GM12864 (cell line): ENCODE measurements at places on chromosomes 1 and 21.

DNA sequence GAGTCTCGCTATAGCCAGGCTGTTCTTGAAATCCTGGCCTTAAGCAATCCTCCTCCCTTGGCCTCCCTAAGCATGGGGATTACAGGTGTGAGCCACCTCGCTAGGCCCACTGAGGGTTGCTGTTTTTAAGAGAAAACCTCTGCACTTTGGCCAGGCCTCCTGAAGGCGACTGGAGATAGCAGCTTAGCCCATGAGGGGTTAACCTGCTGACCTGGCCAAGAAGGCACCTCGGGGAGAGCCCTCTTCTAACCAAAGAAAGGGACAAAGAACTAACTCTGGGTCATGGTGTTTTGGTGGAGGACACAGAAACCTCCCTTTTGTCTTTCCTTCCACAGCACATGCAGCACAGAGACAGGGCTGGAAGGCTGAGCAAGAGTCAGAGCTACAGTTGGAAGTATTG lies 17.7 kb upstream of the KNCN start:
- no peak for DNase-seq

DNA sequence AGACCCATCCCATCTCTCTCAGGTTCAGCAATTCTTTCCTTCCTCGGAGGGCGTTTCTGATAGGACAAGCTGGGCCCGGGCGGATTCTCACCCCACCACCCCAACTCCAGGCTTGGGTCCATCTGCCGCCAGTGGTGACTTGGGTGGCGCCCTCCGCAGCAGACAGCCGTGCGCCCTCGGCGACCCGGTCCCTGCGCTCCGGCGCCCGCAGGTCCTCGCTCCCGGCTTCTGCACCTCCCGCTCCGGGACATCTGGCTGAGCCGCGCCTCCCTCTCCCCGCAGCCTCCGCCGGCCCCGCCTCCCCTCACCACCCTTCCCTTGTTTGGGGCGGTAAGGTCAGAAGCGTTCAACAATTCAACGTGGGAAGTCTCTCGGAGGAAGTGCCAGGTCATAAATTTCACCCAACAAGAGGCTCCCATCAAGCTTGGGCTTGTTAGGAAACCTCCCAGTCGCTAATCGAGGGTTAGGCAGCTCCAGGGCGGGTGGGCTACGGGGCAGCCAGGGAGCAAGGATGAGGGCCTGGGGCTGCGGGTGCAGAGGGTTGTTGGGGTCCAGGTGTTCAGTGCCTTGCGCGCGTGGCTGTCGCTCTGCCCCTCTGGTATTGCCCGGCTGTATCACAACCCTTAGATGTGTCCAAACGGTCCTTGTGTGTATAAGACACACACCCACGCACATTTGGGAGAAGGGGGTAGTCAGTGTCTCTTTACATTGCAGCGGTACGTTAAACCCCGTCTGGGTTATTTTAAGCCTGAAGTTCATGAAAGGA lies 39.8 kb downstream of the OLIG1 start:
- no peak for DNase-seq

- no peak for DNase-seq
Observed at GRCh38 chr1:185973645-185974044, 239.5 kb downstream of the HMCN1 start.

GRCh38 chr1:98557895-98558294 lies 103.6 kb upstream of the SNX7 start:
- DNase-seq: no peak

DNA sequence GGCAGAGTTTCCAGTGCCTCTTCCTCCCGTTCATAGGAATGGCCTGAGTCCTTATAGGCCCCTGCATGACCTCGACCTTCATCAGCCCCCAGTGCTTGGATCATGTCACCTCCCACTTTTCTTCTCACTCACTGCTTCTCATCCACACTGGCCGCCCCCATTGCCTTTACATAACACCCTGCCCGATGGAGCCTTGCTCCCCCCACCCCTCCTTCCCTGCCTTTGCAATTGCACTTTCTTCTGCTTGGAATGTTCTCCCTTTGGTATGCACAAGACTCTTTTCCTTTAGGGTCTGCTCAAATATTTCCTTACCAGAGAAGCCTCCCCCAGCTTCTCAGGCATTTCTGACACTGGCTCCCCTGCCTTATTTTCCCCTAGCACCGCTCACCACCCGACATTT lies 125.2 kb upstream of the KCNJ6 start:
- DNase-seq: no peak

GRCh38 chr1:161531986-161532643 lies 7.8 kb downstream of the HSPA6 start:
- no peak for DNase-seq

DNA sequence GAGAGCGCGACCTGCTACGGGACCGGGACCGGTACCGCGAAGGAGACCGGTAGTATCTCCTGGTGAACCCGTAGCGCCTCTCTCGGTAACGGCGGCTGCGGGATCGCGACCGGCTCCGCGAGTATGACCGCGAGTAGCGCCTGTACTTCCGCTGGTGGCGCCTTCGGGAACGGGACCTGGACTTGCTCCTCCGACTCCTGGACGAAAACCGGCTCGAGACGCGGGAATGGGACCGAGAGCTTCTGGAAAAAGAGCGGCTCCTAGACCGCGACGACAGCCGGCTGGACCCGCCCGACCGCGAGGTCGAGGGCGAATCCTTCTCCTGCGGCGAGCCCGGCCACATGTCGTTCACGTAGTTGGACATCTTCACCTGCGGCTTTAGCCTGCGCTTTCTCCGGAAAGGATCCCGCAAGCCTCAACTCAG lies 642 bp downstream of the RSRP1 start:
- no peak for DNase-seq

DNA sequence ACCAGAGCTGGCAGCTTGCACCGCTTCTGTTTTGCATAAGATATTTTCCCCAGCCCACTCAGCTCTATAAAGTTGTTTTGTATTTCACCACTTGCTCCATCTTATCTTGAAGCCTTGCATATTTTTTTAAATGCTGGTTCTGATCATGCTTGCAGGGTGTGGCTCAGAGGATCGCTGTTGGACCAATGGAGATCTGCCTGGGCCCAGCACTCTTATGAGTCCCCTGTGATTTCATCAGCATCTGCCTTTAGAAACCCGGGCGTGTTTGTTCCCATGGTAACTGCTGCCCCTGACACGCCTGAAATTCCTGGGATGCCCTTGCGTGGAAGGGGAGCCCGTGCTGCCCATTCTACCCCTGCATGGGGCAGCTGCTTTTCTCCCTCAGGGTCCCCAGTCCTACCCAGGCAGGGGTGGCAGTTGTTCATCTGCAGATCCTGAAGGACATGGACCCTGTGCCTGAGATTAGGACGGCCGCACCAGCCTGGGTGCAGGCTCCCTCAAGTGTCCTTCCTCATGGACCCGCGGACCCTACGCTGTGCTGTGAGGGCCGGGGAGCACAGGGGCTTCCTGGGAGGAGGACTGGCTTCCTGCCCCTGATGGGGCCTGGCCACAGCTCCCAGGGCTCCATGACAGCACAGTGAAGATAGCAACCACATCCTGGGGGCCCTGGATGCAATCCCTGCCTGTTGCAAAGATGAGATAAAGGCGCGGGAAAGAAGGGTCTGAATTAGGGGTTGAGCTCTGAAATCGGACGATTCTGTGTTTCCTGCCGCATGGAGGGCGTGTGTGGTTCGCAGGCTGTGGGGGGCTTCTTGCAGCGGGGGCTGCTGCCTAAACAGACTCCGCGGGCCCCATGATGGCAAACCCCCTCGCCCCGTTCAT lies 226.5 kb downstream of the SDCCAG8 start:
- DNase-seq: no peak

- no peak for DNase-seq
Observed at GRCh38 chr1:7248549-7249199, 463.4 kb downstream of the CAMTA1 start.

- no peak for DNase-seq
Observed at GRCh38 chr1:44059664-44060355, 28.5 kb upstream of the SLC6A9 start.

DNA sequence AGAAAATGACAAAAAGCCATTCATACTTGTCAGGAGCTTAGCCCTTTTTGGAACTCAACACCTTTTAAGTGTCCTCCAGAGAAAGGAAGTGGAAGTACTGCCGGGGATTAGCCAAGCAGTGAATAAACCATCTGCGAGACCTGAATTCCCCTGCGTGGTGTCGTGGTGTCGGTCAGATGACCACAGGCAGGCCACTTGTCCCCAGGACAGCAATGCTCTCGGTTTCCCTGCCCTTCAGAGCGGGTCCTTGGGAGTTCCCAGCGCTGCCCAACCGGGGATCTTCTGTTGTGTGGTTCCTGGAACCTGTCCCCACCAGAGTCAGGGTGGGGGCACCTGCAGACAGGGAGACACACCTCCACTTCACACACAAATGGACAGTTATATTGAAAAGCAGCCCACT lies 9.2 kb downstream of the GPR157 start:
- DNase-seq: no peak

DNA sequence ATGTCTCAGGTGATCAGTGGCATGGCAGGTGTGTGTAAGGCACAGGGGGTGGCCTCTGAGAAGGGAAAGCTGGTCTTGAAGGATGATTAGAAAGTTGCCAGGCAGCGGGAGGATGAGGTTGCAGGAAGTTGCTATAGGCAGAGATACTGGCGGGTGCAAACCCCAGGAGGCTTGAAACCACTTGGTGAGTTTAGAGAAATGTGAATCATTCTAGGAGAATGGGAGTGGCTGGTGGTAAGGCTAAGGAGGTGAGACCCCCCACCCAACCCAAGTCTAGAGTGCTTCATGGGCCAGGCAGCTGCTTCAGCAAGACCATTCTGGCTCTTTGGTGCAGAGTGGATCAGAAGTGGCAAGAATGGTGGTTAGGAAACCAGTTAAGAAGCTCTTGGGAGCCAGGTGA lies 9.0 kb downstream of the SH2D2A start:
- no peak for DNase-seq

GRCh38 chr1:77990629-77991204 lies 11.8 kb upstream of the FUBP1 start:
- DNase-seq: no peak
